ENCODE measurements at places on chromosomes 5 and 9.

GRCh38 chr5:59266410-59266809 lies 627.1 kb downstream of the PDE4D start:
- DNase-seq = no peak

DNA sequence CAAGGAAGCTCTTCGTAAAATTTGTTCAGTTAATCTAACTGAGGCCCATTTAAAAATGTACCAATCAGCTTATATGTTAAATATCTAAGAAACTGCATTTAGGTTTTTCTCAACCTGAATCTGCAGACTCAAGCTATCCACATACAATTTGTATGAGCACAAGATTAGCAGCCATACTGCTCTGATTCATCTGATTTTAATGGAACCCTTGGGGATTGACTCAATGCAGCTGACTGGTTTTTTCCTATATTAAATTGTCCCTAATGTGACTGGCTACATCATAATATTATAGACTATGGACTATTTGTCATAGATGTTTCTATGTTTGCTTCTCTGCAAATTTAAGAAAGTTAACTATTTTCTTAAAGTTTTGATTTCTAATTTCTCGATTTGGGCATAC lies 451.0 kb upstream of the TUSC1 start:
- DNase-seq = no peak

DNA sequence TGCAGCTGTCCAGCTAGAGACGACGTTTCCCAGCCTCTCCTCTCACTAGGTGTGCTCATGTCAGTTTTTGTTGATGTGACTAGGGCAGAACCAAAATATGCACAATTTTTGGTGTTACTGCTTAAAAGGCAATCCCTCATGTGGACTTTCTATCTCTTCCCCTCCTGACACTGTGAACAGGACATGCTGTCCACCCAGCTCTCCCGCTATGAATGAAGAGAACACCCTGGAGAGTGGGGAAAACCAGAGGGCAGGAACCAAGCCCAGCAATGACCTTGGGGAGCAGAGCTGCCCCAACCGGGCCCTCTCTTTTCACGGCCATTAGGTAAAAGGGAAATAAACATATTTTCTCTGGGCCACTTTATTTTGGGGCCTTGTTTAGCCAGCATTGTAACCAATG lies 46.7 kb upstream of the TBC1D2 start:
- DNase-seq = no peak

- DNase-seq = no peak
Measured at GRCh38 chr9:126058591-126058990, 268.0 kb upstream of the MVB12B start.

DNA sequence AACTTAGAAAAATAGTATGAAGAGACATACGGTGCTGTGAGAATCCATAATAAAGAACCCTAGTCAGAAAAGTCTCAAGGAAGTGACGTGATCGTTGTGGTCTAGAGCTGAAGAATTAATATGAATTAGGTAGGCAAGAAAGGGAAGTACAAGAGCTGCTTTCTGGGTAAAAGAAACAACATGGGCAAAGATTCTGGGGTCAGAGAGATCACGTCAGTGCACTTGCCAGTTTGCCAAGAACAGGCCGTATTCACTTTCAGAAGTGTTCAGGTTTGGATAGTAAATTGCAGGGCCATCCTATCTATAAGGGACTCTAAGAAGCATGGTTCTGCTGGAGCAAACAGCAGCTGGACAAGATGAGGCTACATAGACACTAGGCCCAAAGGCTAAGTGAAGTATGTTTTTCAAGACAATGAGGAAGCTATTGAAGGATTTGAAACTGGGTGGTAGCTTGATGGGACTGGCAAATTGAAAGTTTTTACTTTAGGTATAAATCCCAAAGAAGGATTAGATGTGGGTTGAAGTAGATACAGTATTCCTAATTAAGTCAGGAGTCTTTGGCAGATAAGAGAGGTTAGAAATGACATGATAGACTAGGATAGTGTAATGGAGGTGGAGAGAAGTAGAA lies 4.8 kb upstream of the CHD1 start:
- DNase-seq = no peak

- no peak for DNase-seq
Measured at GRCh38 chr5:7592910-7593309, 197.0 kb downstream of the ADCY2 start.

DNA sequence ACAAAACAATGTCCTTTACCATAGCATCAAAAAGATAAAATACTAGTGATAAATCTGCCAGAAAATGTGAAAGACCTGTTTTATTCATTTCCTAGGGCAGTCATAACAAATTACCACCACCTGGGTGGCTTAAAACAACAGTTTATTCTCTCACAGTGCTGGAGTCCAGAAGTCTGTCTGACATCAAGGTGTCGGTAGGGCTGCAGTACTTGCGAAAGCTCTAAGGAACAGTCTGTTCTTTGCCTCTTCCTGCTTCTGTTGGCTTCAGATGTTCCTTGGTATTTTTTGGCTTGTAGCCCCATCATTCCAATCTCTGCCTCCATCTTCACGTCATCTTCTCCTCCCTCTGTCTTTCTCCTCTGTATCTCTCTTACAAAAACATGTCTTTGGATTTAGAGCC lies 51.0 kb downstream of the PTPDC1 start:
- DNase-seq = no peak
